Camera-type eye (tissue), 1 donor: ENCODE measurements at places on chromosomes 2 and 18. TPM values are rescaled to one million over a fixed set of nuclear protein-coding genes. Genes with fewer than 3 reads are reported as not detected.

TRABD2A gene
- 0.77 TPM for total RNA-seq

TXNL1 gene
- total RNA-seq: 71.1 TPM

SERPINB11 gene
- 0.93 TPM for total RNA-seq

FER1L5 gene
- 0.60 TPM for total RNA-seq
